CD4-positive, alpha-beta T cell treated with Interleukin-17A for 1 hour (primary cell): ENCODE measurements at places on chromosomes 13 and 19.

DNA sequence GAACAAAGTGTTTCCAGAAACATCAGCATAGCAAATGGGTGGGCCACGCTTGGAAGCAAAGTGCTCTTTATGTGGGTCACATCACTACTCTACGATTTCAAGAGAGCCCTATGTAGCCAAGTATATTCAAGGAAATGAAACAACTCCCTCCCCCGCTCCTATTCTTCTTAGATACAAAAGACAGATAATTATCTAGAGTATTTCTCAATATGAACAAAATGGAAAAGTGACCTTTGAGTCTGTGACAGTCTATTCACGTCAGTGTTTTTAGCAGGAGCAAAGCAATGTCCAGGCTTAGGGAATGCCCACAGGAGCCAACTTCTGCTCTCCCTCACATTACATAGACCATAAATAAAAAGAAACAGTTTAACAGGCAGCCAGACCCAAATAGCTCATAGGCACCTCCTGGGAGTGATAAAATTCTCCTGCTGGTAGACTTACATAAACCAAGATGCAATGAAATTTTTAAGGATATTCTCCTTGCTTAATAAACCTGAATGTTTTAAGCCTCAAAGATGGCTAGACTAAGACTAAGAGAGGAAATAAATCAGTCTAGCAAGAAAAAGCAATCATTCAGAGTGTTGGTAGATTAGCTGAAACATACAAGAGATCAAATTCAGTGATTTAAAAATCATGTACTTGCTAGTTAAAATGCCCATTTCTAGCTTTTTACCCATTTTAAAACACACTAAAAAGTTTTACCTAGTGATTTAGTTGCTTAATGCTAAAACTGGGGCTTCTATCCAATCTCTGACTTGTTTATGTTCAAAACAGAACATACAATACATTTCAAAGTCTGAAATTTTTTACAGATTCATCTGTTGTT is 182.8 kb downstream of the RGCC start:
- no peak for DNase-seq

DNA sequence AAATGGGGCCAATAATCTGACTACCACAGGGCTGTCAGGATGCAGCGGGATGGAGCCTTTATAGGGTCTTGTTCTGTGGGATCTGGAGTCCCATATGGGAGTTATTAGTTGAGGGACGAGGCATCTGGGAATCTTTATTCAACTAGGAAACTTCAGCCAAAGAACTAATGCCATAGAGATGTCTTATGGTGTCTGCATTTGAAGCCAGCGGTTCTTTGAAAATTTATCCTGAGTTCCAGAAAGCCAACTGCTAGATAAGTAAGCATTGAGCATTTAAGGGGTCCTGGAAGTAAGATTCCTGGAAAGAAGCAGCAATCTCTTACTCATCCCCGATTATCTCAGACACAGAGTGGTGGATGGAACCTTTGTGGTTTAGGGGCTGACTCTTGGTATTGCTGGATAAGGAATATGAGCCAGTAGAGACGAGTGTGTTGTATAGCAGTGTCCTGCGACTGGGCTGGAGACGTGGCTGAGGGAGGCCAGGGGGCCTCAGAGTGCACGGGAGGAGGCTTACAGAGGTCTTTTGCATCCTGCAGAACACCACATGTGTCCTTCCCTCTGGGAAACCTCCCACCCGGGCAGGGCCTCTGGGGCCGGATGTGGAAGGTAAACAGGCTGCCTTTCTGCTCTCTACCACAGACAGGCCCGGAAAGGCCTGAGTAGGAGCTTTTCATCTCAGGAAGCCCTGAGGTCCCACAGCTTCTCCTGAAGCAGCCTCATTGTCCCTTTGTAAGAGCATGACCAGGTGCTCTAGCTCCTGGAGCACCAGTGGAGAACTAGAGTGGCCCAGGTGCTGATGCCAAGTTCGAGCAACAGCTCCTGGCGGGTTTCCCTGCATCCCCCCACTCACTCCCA is 28.8 kb downstream of the ACTN4 start:
- no peak for DNase-seq

GRCh38 chr13:91133941-91134802 is 213.3 kb upstream of the MIR17HG start:
- DNase-seq: peak; percentile 26

DNA sequence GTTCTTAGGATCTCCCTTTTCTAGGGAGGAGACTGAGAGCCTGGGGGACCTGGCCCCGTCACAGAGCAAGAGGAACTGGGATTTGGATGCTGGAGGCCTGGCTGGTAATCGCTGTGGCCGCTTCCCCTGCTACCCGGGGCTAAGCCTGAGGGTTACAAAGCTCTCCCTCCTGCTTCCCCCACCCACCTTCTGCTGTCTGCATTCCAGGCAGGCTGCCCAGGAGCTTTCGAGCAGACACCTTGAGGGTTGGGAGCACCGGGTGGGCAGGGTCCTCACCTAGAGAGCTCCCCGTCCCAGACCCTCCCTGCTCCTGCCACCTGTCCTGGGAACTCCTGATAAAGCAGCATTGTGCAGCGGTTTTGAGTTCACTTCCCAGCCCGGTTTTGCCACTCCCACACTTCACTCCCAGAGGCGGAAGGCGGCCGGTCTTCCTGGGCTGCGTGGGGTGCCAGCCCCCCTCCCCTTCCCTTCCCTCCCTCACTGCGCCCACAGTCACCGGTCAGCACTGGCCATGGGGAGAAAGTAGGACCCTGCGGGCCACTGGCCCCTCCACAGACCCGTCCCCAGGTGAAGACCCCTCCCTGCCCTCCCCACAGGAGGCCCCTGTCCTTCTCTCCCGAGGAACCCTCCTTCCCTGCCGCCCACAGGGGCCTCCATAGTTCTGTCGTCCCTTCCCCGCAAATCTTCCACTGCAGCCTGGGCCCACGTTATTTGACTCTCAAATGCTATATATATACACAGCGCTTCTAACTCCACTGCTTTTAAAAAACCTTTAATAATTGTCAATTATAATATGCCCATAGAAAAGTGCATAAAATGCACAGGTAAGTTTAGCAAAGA is 8.1 kb downstream of the PAK4 start:
- no peak for DNase-seq

DNA sequence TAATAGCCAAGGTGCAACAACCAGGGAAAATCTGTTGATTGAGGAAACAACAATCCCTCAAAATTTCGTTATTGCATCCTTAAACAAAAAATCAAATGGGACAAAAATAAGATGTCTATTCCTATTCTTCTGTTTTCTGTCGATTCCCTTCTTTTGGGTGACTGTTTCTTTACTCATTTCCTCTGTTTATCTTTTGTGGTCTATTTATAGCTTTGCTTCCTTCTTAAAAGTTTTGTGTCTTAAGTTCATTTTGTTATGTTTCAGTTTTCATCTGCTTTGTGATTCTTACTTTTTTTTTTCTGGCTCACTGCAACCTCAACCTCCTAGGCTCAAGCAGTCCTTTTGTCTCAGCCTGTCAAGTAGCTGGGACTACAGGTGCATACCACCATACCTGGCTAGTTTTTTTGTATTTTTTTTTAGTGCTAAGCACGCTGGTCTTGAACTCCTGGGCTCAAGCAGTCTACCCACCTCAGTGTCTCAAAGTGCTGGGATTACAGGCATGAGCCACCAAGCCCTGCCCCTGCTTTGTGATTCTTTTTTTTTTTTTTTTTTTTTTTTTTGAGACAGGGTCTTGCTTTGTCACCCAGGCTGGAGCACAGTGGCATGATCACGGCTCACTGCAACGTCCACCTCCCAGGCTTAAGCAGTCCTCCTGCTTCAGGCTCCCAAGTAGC is 10.4 kb downstream of the ZNF146 start:
- no peak for DNase-seq

DNA sequence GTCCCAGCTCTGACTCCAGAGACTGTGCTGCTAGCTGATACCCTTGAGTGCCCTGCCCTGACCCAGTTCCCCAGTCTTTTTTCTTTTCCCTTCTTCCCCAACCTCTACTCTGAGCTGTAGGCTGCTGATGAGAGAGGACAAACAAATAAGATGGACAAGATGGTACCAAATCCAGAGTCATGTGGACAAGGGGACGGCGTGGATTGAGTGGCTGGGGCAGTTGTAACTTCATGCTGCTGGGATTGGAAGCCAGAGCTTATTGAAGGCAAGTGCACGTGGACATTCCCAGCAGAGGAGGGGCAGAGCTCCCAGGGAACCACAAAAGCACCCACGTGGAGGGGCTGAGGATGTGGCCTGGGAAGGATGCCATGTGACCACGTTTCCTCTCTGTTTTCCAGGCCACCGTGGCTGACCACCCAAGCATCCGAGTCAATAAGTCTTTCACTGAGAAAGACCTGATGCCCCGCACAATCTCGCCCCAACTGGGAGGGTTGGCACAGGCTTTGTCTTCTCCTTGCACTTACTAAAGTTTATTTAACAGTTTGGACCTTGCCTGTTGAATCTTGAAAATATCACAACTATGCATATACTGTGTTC is 323.3 kb upstream of the ZNF507 start:
- no peak for DNase-seq

- DNase-seq: peak; percentile 56
Measured at GRCh38 chr19:40433391-40434216, 7.8 kb upstream of the SERTAD1 start.

DNA sequence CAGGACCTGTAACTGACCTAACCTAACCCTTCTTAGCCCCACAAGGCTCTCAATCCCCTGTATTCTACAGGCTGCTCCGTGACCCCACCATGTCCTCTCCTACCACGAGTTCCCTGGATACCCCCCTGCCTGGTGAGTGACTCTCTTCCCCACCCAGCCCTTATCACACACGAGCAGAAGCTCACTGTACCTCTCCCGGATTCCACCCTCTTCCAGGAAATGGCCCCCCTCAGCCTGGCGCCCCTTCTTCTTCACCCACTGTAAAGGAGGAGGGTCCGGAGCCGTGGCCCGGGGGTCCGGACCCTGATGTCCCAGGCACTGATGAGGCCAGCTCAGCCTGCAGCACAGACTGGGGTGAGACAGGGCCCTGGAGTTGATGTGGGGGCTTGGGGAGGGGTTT is 1.3 kb downstream of the NR1H2 start:
- no peak for DNase-seq

GRCh38 chr19:10812902-10813404 is 23.1 kb downstream of the TMED1 start:
- peak; percentile 31 for DNase-seq

- DNase-seq: no peak
Measured at GRCh38 chr19:46613525-46613924, 11.4 kb downstream of the PTGIR start.
